EH (cell line): ENCODE measurements at places on chromosomes 13 and 19.

DNA sequence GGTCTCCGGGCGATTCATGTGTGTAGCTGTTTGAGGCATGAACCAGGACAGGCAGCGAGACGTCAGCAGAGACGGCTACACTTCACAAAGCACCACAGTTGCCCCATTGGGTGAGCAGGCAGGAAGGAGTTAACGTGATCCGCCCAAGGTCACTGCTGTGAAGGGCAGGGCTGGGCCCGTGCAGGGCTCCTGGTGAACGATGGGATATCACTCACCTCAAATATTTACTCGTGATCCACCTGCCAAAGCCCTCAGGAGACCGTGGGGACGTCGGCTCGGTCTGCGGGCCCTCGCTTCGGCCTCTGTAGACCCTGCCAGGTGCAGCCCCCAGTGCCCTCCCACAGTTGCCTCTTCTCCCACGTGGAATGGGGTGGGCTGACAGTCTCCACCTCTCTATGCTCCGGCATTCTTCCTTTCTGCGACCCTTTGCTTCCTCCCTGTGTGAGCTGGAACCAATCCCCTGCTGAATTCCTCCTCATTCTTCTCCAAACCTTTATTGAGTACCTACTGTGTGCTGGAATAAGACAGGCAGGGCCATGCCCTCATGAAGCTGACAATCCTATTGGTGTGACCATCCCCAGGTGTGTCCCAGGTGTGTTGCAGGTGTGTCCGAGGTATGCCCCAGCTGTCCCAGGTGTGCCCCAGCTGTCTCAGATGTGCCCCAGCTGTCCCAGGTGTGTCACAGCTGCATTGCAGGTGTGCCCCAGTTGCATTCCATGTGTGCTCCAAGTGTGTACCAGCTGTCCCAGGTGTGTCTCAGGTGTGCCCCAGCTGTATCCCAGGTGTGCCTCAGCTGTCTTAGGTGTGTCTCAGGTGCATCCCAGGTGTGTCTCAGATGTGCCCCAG, 2.0 kb upstream of the GRK1 start:
- no peak for DNase-seq

DNA sequence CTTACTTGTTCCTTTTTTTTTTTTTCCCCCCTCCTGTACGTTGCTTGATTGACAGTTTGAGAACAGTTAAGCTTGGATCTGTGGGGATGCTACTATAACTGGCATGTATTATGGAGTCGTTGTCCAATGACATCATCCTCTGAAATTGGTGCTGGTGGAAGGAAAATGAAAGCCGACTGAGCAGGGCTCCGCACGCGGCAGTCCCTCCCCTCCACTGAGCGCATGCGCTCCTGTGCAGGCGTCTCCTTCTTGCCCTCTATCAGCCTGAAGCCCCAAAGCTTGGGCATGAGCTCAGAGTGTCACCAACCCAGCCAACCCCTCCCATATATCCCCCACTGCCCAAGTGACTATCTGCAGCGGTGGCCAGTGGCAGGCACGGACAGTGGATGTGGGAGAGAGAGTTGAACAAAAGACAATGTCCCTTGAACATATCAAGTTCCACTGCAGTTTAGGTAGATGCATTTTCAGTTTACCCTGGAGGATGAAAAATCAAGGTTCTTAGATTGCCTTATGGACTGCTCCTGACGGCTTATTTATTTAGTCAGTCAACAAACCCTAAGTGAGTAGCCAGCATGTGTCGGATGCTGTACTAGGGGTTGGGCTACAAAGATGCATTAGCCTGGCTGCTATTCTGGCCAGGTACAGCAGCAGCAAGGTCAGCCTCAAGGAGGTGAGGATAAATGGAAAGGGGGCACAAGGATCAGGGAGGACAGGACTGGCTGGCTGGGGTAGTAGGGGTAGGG, 20.8 kb downstream of the MBNL2 start:
- no peak for DNase-seq

- no peak for DNase-seq
Observed at GRCh38 chr13:67632590-67632989, 402.5 kb upstream of the PCDH9 start.

GRCh38 chr19:33437821-33438671, 64.5 kb downstream of the CEBPG start:
- peak; percentile 35 for DNase-seq

DNA sequence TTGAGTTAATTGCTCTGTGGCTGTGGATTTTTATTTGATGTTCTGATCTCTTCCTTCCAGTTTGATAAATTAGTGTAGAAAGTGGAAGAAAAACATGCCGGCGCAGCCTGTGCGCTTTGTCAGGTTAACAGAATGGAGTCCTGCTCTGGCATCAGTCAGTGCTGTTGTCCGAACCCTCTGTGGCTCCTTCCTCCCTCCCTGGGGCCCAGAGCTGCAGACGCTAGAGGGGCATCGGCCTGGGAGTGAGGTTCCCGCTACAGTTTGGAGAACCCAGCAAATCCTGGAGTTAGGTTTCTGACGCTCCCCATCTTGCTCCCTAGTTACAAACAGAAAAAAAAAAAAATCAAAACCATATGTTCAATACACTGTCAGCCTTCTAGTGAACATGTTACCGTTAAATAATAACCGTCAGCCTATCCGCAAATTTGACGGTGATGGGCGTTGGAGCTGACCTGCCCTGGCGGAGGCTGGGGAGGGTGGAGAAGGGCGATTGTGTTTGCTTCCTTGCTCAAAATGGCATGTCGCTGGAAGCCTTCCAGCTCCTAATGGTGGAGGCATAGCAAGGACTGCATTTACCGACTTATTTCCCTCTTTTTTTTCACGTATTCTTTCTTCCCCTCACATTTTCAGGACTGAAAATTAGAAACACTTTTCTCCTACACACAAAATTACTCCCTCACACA, 13.6 kb downstream of the MBNL2 start:
- no peak for DNase-seq

DNA sequence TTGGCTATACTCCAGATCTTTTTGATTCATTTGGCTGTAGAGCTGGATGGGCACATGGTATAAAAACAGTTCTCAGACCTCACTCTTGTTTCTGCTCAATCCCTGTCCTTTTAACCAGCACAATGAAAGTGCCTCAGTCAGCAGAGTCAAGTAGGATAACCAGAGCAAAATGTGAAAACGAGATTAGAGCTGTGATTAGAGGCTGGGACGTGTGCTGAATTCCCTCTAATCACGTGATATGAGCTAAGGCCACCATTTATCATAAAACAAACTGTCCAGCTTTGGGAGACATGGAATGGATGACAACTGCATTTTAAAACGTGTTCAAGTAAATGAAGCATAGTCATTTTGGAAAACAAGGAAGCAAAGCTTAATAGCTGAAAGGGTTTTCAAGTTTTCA, 54.1 kb downstream of the GJA3 start:
- no peak for DNase-seq

DNA sequence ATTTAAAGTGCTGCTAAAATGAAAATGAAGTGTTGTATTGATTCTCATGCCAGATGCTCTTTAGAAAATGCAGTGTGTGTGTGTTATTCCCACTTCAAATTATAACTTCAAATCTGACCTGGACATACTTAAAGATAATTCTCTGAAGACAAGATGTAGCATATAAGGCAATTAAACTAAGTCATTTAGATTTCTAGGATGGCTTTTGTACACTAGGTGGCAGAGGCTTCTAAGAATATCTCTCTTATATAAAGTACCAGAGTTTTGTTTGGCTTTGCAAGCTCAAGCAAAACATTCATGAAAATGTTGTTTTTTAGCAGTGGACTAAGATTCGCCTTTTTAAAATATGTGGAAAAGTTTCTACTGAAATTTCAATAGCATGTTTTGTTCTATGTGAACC, 407.2 kb downstream of the GPC5 start:
- DNase-seq, result no peak

GRCh38 chr13:41458761-41459431, 1.5 kb downstream of the RGCC start:
- peak; percentile 41 for DNase-seq

DNA sequence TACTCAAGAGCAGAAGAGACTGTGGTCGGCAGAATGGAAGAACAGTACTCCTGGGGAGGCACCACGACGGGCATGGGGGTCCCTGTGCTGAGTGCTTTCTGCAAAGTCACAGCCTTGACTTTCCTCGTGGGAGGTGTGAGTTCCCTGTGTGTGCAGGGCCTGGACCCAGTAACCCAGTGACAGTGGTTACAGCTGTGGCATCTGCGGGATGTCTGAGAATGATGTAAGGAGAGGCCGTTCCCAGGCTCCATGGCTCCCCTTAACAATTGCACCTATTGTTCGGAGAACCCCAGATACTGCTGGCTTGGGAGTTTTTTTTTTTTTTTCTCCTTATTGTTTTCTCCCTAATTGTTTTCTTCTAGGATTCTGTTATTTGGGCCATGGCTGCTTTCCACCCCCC, 5.1 kb upstream of the NANOS2 start:
- DNase-seq, result no peak

GRCh38 chr13:111139452-111139851, 24.3 kb downstream of the ARHGEF7 start:
- DNase-seq, result no peak

GRCh38 chr19:2059422-2060201, 8.6 kb upstream of the MKNK2 start:
- peak; percentile 92 for DNase-seq

DNA sequence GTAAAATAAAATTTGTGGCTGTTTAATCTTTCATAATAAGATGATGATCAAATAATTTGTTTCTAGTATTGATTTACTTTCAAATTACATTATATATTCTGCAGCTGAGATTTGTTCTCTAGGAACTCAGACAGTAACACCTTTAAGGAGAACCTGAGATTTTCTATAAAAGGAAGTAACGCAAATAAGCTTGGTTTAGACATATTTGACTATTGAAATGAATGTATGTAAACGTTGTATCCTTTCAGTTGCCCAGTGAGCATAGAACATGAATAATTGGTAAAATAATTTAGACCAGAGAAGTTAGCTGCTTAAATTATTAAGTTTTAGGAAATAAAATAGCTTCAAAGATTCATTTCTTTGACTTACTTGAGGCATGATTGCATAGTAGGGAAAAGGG, 3.1 kb downstream of the CDK8 start:
- DNase-seq, result no peak

DNA sequence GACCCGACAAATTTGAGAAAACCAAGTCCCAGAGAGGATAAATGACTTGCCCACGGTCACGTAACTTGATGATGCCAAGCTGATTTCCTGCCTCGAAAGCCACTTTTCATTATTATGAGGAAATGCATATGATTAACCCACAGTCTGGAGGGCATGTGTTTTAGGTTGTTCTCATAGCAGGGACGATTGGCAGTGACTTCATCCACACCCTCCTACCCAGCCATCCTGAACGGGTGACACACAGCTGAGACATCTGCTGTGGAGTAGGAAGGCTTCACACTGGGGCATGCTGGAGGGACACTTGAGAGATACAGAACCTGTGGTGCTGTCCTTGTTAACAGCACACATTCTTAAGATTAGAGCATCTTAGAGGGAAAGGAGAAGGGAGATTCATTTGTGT, 65.4 kb upstream of the WDFY2 start:
- peak; percentile 71 for DNase-seq

GRCh38 chr13:112965573-112966115, 3.4 kb upstream of the MCF2L start:
- DNase-seq, result no peak

- DNase-seq, result no peak
Observed at GRCh38 chr13:60282186-60282585, 114.8 kb upstream of the TDRD3 start.

DNA sequence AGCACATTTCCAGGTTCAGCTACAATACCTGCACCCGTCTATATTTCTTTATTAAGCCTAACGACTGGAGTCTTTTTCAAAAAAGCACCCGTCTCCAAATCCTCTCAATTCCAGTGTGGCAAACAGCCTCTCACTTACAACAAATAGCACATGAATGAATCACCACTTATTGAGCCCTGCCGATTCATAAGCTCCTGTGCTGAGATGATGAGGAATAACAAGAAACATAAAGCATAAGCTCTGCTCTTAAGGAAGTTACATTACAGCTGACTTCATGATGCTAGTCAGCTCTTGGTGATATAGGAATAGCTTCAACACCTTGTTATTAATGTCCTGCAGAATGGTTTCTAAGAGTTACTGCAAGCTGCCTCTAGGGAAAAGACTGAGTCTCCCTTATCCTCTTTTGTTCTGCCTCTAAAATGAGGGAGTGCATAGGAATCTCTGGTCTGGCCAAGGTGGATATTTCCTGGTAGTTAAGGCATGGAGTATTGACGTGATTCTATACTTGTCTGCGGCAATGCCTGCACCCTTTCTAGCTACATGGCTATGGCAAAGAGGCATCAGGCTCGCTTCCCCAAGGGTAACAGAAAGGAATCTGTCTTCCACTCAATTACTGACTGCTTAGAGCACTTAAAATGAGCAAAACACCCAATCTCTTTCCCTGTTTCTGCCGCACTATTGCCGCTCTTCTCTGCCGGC, 195.7 kb downstream of the KLF12 start:
- peak; percentile 88 for DNase-seq

DNA sequence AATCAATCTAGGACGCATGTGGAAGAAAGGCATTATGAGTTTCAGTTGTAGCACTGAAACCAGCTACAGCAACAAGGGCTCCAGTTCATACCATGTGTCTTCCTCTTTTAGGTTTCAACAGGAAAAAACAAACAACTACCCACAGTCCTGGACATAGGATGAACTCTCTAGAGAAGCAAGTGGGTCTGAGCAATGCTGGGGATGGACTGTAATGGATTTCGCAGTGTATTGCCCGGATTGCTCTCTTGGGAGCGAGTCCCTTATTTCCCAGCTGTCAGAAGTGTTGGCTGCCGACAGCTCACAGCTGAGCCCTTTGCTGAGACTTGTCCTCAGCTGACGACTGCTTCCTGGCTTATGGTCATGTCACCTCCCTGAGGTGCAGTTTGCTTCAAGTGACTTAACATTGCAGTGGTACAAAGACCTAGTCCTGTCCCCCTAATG, 12.1 kb upstream of the MYCBP2 start:
- no peak for DNase-seq

- no peak for DNase-seq
Observed at GRCh38 chr19:11813703-11814028, 407 bp upstream of the ZNF440 start.

DNA sequence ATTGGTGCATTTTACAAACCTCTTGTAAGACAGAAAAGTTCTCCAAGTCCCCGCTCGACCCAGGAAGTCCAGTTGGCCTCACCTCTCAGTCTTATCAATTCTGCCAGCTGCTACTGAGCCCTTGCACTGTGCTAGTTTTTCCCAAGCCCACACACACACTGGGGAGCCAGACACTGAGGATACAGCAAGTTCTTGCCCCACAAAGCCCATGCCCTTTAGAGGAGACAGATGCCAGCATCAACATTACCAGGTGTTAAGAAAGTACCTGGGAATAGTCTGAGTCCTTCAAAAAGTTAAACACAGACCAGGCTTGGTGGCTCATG, 175.0 kb downstream of the PTPRS start:
- no peak for DNase-seq

GRCh38 chr13:114002771-114003321, 29.0 kb upstream of the C13orf46 start:
- no peak for DNase-seq
